CD4-positive, CD25-positive, alpha-beta regulatory T cell (primary cell): ENCODE measurements at places on chromosomes 2 and 18. TPM values are rescaled to one million over a fixed set of nuclear protein-coding genes. Genes with fewer than 3 reads are reported as not detected.

CHAC2 gene
- total RNA-seq, result 1.2 TPM

UGT1A9 gene
- total RNA-seq, result not detected

IL1R2 gene
- 1.8 TPM for total RNA-seq

RGPD4 gene
- total RNA-seq, result not detected

ZDBF2 gene
- total RNA-seq, result 26.8 TPM

GATA6 gene
- total RNA-seq, result 0.10 TPM

EFR3B gene
- total RNA-seq, result 0.10 TPM

GRCh38 chr2:217903859-217904613, 98.8 kb downstream of the TNS1 start:
- H3K4me3 ChIP-seq, result no peak overlapping the region
- no peaks in the 10 kb centered on the region for H3K4me1 ChIP-seq
- H3K27me3 ChIP-seq, result no peaks in the 10 kb centered on the region
- DNase-seq, result no peak
- no peak overlapping the region for H3K27ac ChIP-seq
- no peaks in the 10 kb centered on the region for H3K36me3 ChIP-seq

GRCh38 chr2:197464175-197464574, 10.8 kb downstream of the COQ10B start:
- H3K36me3 ChIP-seq, result peaks cover 81% of the 10 kb centered on the region
- H3K27ac ChIP-seq, result no peak overlapping the region
- H3K27me3 ChIP-seq, result no peaks in the 10 kb centered on the region
- no peaks in the 10 kb centered on the region for H3K4me1 ChIP-seq
- no peak overlapping the region for H3K4me3 ChIP-seq

DNA sequence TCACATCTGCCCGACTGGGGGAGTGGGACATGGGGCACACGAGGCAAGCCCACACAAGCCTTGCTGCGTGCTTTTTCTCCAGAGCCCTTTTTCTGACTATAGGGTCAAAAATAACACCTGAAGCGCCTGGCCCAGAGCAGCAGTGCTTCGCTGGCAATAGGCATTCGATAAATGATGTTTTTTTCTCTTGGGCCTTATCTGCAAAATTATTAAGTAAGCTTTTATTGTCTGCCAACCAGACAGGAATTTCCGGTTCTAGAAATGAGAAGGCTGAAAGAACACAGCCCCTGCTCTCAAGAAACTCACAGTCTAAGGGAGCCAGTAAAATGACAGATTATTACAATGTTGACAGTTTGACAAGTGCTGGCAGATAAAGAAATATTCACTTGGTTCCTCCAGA, 2.7 kb upstream of the TMBIM1 start:
- no peaks in the 10 kb centered on the region for H3K27me3 ChIP-seq
- H3K4me1 ChIP-seq, result peaks cover 31% of the 10 kb centered on the region
- H3K27ac ChIP-seq, result peak overlapping the region; percentile 43
- no peak for DNase-seq
- H3K4me3 ChIP-seq, result no peak overlapping the region

GRCh38 chr2:55168221-55169154, 63.6 kb downstream of the CLHC1 start:
- no peak overlapping the region for H3K27ac ChIP-seq
- H3K4me1 ChIP-seq, result no peaks in the 10 kb centered on the region
- no peaks in the 10 kb centered on the region for H3K36me3 ChIP-seq
- H3K4me3 ChIP-seq, result no peak overlapping the region

- no peak for DNase-seq
- H3K4me1 ChIP-seq, result no peaks in the 10 kb centered on the region
- no peaks in the 10 kb centered on the region for H3K36me3 ChIP-seq
- H3K4me3 ChIP-seq, result no peak overlapping the region
- peaks cover 8% of the 10 kb centered on the region for H3K27me3 ChIP-seq
- no peak overlapping the region for H3K27ac ChIP-seq
Observed at GRCh38 chr2:230124757-230125431, 56.2 kb upstream of the SLC16A14 start.

GRCh38 chr2:239724851-239725550, 300.1 kb downstream of the NDUFA10 start:
- no peak for DNase-seq
- no peaks in the 10 kb centered on the region for H3K36me3 ChIP-seq
- no peaks in the 10 kb centered on the region for H3K4me1 ChIP-seq
- no peaks in the 10 kb centered on the region for H3K27me3 ChIP-seq
- H3K4me3 ChIP-seq, result no peak overlapping the region
- H3K27ac ChIP-seq, result no peak overlapping the region

DNA sequence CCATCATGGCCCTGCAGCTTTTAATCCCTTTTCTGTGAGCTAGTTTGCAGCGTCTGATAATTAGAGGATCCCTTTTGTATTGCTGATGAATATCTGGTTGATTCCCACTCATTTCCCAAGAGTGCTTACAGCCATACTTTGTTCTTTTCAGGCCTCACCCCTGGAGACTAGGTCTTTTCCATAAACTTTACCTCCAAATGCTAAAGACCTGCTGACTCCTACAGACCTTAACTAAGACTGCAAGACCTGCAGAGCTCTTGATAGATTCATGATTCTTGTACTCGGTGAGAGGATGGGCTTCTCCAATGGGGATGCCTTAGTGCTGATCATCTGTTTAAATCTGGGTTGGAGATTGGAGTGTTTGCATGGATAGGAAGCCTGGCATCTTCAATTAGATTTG, 33.1 kb upstream of the DYNAP start:
- no peak overlapping the region for H3K4me3 ChIP-seq
- no peaks in the 10 kb centered on the region for H3K4me1 ChIP-seq
- no peak for DNase-seq

- H3K27me3 ChIP-seq, result no peaks in the 10 kb centered on the region
- no peaks in the 10 kb centered on the region for H3K4me1 ChIP-seq
- no peak overlapping the region for H3K27ac ChIP-seq
- no peaks in the 10 kb centered on the region for H3K36me3 ChIP-seq
- no peak overlapping the region for H3K4me3 ChIP-seq
Observed at GRCh38 chr18:25451077-25451658, 99.2 kb upstream of the ZNF521 start.

- no peaks in the 10 kb centered on the region for H3K27me3 ChIP-seq
- DNase-seq, result no peak
- H3K4me1 ChIP-seq, result no peaks in the 10 kb centered on the region
- no peaks in the 10 kb centered on the region for H3K36me3 ChIP-seq
Observed at GRCh38 chr2:27814758-27815157, 43.2 kb downstream of the MRPL33 start.

GRCh38 chr2:137964066-137964858, at the start of gene HNMT:
HNMT (plus strand) TSS chr2:137964473; CDS start chr2:137964492, 19 bp downstream.
- H3K4me1 ChIP-seq, result no peaks in the 10 kb centered on the region
- DNase-seq, result no peak
- H3K27me3 ChIP-seq, result no peaks in the 10 kb centered on the region
- H3K4me3 ChIP-seq, result no peak within 1 kb of the TSS
- H3K36me3 ChIP-seq, result no peaks in the 10 kb centered on the region

DNA sequence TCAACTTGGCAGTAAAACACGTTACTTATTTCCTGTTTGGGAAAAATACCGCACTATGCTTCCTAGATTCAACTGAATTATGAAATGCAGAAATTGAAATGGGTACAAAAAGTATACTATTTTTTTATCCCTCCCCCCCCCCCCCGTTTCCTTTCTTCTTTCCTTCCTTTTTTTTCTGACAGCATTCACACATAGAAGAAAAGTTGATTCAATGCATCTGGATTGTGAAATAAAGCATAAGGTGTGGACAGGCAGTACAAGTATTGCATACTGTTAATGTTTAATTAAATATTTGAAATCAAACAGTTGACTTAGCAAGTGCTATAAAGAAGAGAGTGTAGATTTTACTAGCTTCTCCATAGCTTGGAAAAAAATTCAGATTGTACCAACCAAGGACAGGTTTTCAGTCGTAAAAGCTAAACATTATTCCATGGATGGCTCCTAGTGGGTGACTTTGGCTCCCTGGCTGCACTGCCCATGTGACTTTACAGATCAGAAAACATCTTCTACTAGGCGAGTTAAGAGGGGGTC, 21.6 kb upstream of the AGFG1 start:
- no peak overlapping the region for H3K4me3 ChIP-seq
- no peak overlapping the region for H3K27ac ChIP-seq
- H3K4me1 ChIP-seq, result no peaks in the 10 kb centered on the region
- no peak for DNase-seq
- H3K27me3 ChIP-seq, result no peaks in the 10 kb centered on the region

DNA sequence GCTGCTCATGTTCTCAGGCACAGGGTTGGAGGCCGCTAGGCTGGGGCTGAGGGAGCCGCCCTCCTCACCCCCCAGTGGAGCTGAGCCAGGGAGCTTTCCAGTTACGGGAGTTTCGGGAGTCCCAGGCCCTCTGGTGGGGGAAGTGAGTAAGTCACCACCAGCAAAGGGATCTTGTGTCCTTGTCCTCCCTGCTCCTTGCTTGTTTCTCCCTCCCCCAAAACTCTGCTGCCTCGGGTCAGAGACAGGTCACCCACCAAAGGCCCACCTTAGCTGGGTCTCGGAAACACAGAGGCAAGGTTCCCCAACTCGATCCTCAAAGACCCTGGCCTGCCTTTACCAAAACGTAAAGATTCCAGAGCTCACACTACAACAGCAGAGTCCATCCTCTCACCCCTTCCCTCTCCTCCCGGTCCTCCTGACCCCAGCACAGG, 60.5 kb upstream of the POMC start:
- no peaks in the 10 kb centered on the region for H3K27me3 ChIP-seq
- H3K4me1 ChIP-seq, result no peaks in the 10 kb centered on the region
- no peak overlapping the region for H3K4me3 ChIP-seq
- H3K27ac ChIP-seq, result no peak overlapping the region
- DNase-seq, result no peak

- H3K36me3 ChIP-seq, result peaks cover 21% of the 10 kb centered on the region
- peaks cover 17% of the 10 kb centered on the region for H3K4me1 ChIP-seq
- no peak overlapping the region for H3K27ac ChIP-seq
- no peak for DNase-seq
- no peaks in the 10 kb centered on the region for H3K27me3 ChIP-seq
Observed at GRCh38 chr2:175152242-175152641, 15.8 kb downstream of the ATF2 start.

- no peak overlapping the region for H3K27ac ChIP-seq
- no peaks in the 10 kb centered on the region for H3K4me1 ChIP-seq
- no peaks in the 10 kb centered on the region for H3K36me3 ChIP-seq
- no peaks in the 10 kb centered on the region for H3K27me3 ChIP-seq
Observed at GRCh38 chr2:49236316-49236715, 82.0 kb upstream of the FSHR start.

DNA sequence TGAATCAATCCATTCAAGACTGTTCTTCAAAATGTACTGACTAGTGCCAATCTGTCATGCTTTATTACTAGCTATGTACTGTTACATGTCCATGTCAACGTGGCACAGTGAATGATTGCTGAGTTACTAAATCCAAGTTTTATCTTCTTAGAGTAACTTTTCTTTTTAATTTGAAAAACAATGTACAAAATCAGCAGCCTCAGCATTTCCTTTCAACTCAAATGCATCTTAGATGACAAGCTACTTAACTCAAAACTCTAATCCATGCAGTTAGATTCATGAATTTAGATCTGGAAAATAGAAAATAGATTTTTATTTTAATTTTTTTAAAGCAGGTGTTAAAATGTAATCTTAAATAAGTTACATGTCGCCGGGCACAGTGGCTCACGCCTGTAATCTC, 174.2 kb downstream of the CAPN13 start:
- H3K27ac ChIP-seq, result no peak overlapping the region
- H3K27me3 ChIP-seq, result no peaks in the 10 kb centered on the region
- DNase-seq, result no peak
- H3K36me3 ChIP-seq, result no peaks in the 10 kb centered on the region
- no peaks in the 10 kb centered on the region for H3K4me1 ChIP-seq
